Omental fat pad (tissue), 4 donors: ENCODE measurements at places on chromosomes 12 and 14.

GRCh38 chr14:49767270-49767570, 733 bp upstream of the KLHDC2 start:
- no peak for DNase-seq

DNA sequence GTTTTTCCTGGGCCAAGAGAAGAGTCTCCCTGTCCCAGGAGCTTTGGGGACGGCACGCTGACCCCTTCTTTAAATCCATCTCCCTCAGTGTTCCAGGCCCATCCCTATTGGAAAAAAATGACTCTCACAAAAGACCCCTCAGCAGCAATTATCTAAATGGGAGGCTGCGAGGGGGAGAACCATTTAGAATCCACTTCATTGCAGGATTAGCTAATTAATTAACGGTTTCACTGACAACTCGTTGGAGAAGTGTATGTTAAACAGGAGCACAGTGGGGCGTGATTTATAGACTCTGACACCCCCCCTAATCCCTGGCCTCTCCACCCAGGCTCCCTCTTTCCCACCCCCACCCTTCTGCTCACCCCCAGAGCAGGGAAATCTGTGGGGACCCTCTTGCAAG, 162.8 kb upstream of the LHX5 start:
- DNase-seq: no peak

- DNase-seq: no peak
Measured at GRCh38 chr12:110080410-110080809, 32.1 kb upstream of the C12orf76 start.

- DNase-seq: no peak
Measured at GRCh38 chr12:106031761-106032622, 106.8 kb downstream of the NUAK1 start.

DNA sequence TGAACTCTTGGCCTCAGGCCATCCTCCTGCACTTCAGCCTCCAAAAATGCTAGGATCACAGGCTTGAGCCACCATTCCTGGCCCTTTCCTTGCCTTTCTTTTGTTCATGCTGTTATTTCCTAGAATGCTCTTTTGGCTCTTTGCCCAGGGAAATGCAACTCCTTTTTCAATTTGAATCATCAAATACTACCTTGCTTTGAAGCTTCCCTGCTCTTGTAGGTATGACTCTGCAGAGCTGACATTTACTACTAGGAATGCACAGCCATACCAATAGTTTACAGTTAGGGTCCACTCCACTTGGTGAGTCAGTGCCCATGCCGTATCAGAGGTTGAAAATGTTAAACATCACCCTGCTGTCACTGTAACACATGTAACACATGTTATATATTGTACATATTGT, 107.0 kb upstream of the CRY1 start:
- DNase-seq: no peak

GRCh38 chr14:69701291-69701690, 65.7 kb upstream of the SRSF5 start:
- no peak for DNase-seq

- DNase-seq: no peak
Measured at GRCh38 chr14:88521818-88522217, 33.0 kb downstream of the PTPN21 start.

GRCh38 chr12:82919388-82920054, 232.8 kb downstream of the TMTC2 start:
- no peak for DNase-seq

GRCh38 chr12:125470838-125471783, 405.9 kb downstream of the AACS start:
- DNase-seq: no peak

GRCh38 chr14:76644855-76645518, 116.3 kb upstream of the VASH1 start:
- no peak for DNase-seq

DNA sequence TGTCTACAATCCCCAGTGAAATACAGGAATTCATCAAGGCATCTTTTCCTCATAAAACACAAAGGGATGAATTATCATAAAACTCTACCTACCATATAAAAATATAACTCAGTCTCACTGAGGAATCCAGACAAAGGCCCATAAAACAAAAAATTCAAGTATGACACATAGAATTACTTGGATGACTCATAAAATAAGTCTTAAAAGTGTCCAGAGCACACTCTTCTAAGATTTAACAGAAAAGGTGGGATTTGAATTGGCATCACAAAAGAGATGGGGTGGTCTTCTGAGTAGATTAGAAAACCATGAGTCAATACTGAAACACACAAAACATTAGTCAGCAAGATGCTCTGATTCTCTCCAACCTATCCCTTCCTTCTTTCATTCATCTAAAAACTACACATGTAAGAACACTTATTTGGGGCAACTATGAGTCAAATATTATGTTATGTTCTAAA, 202.7 kb upstream of the GARIN6 start:
- DNase-seq: no peak

- no peak for DNase-seq
Measured at GRCh38 chr14:77903937-77904617, 104.2 kb downstream of the ADCK1 start.

DNA sequence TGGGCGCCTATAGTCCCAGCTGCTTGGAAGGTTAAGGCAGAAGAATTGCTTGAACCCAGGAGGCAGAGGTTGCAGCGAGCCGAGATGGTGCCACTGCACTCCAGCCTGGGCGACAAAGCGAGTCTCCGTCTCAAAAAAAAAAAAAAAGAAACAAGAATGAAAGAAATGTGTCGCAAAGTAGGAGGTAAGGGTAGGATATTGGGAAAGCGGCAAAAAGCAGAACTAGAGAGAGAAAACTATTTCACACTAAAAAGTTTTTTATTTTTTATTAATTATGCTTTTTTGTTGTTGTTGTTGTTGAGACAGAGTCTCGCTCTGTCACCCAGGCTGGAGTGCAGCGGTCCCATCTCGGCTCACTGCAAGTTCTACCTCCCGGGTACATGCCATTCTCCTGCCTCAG, 17.7 kb downstream of the SBNO1 start:
- DNase-seq: no peak
